Daoy (cell line): ENCODE measurements at places on chromosomes 2 and 18.

DNA sequence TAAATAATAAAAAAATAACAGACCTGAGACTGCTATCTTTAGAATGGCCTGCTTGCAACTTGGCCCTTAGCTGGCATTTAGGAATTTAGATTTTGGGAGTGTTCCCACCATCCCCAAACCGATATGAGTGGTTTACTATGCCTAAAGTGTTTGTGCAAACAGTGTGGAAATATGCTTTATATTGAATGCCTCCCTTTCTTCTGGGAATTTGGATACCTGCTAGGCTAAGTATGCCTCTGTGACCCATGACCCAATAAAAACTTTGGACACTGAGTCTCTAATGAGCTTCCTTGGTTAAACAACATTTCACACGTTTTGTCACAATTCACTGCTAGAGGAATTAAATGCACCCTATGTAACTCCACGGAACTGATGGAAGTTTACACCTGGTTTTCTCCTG is 73.2 kb downstream of the BMPR2 start:
- no peak for DNase-seq

- DNase-seq: peak; percentile 36
These were observed 398.3 kb downstream of the ALK start for GRCh38 chr2:29522951-29523669.

DNA sequence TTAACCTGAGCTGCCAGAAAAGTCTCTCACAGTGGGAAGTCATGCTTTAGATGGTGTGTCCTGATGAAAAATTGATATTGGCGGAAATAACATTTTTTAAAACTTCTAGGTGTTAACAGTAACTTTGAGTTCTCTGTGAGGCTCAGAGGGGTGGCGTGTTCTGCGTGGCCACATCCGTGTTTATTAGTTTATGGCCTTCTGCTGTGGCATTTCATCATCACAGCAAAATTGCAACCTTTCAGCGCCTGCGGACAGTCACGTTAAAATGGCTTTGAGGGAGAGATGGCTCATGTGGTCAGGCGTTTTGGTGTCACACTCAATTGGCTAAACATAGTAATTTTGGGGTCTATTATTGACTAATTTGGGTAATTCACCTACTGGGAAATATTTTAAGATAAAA is 42.4 kb downstream of the KLHL29 start:
- DNase-seq: no peak

DNA sequence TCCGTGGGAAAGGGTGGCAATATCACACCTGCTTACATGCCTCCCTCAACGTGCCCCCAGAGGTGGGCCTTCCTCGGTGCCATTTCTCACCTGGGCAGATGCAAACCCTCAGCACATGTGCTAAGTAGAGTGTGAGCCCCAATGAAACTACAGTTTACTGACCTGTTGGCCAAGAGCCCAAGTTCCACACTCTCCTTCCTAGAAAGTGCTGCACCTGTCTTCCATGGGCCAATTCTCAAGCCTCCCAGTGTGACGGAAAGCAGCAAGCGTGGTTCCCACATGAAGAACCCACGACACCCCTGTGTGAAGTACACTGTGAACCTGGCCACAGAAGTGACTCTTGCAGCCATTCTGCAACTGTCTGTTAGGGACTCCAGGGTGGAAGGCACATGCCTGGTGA is 73.7 kb downstream of the UXS1 start:
- no peak for DNase-seq

- no peak for DNase-seq
These were observed 30.5 kb downstream of the PREPL start for GRCh38 chr2:44330801-44331200.

- peak; percentile 15 for DNase-seq
These were observed 5.0 kb upstream of the CHST10 start for GRCh38 chr2:100422320-100423055.

DNA sequence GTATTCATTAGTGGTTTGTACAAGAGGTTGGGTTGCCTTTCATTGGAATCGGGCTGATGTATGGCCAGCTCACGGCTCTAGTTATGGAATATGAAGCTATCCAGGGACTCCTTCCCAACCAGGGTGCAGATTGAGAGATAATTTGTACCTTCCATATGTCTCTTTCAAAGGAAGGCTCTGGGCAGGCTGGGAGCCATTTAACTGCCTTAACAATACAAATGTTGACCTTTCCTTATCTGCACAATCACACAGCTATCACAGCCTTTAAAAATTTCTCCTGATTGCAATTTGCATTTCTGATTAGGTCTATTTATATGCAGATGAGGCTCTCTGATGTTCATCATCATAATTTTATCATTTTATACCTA is 58.7 kb downstream of the MYO3B start:
- DNase-seq: no peak

DNA sequence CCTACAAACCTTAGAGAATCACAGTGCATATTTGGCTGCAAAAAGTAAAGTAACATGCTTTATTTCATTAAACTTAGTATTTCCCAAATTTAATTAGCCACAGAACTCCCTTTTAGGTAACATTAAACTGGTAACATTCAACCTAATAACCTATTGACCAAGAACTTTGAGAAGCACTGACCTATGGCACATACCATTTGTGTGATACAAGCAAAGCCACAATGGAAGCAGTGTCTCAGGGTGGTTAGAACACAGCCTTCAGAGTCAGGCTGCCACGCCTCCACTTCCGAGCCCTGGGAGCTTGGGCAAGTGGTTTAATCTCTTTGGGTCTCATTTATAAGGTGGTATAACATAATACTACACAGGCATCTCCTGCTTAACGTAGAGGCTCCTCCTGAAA is 301.4 kb downstream of the PDE11A start:
- peak; percentile 42 for DNase-seq

DNA sequence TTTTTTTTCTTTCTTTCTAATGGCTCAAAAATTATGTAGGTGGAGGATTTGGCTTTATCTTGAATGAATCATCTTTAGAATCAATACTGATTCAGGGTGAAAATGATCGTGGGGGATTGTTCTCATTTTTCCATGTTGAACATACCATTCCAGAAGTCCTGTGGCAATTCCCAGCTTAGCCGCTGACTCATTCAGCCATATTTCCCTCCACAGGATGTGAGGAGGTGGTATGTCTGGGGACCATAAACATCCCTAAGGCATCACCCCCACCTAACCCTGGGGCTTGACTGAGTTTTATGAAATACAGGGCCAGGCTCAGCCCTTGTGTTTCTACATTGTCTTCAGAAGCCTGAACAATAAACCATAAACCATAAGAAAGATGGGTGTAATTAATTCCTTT is 92.7 kb upstream of the FN1 start:
- DNase-seq: peak; percentile 97

DNA sequence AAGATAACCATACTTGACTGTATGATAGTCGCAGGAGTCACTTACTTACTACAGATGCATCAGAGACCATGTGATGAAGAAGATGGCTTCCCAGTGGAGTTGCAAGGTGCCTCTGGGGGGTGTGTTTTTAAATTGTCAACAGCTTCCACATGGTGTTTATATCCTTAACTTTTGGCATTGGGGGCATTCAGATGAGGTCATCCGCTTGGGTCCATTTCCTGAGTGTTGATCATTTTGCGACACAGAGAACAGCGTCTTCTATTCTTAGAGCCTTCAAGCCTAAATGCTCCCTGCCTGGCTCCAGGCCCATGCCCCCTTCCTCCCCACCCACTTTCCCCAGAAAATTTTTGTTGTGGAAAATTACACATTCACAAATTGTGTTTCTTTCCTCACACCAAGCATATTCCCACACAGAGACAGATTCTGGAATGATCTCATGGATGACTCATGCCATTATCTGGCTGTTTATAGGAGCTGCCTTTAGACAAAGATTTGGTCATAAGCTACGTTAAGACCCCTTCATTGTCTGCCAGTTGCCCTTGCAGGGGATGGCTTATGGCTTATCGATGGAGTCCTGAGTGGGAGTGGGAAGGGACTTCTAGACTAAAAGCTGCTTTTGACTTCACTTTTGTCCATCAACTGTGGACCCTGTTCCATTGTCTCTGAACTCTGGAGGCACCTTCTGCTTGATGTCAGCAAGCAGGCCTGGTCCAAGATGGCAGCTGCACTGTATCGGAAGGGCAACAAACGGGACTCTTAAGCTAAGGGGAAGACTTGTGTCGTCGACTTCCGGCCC is 91.8 kb downstream of the CABLES1 start:
- peak; percentile 59 for DNase-seq

GRCh38 chr2:127381762-127382161 is 6.0 kb downstream of the MAP3K2 start:
- DNase-seq: no peak

GRCh38 chr18:76573325-76574025 is 78.4 kb upstream of the ZNF516 start:
- DNase-seq: peak; percentile 57

DNA sequence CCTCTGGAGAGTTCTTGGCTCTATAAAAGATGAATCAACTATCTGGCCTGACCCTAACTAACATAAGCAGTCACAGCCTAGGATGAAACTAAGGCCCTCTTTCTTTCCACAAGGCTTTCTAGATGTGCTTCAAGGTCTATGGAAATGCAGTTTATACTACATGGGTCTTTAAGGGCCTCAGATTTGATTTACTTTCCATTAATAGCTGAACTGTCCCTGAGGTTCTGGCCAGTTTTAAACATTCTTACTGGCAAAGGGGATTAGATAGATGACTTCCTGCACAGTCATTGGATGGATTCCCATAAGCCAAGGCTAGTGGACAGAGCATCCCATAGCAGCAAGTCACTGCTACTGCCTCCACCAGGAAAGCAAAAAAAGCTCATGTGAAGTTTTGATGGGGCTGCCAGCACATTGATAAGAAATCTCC is 38.1 kb upstream of the LCLAT1 start:
- DNase-seq: peak; percentile 21

DNA sequence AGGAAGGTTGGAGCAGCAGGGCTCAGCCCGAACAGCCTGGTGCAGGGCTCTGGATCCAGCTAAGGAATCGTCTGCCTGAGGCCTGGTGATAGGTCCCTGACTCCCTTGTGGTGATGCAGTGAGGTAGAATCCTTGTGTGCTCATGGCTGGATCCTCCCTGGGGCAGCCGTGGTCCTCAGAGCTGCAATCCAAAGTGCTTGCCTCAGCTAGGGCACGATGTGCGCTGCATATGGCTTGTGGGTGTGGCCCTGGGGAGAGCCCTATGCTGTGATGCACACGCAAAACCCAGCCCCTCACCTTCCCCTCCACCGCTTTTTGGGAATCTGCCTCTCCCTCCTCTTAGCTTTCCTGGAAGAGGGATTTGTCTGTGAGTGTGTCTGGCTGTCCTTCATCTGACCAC is 142.2 kb downstream of the DYSF start:
- DNase-seq: no peak

DNA sequence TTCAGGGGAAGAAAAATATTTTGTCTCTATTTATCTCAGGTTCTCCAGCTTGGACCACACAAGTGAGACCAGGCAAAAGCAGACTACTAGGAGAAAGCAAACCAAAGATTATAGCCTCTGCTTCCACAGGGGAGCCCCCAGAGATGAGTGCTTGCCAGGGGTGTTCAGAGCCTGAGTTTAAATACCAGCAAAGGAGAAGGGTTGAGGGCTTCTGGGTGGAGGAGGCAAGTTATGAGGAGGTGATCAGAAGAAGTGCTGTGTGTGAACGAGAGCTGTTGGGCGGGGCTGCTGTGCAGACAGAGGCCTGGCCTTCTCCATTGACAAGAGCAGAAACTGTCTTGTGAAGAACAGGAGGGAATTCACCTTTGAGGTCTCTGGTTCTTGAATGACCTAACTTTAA is 32.8 kb upstream of the PXDN start:
- no peak for DNase-seq

- peak; percentile 18 for DNase-seq
These were observed 23.4 kb downstream of the TCF7L1 start for GRCh38 chr2:85156619-85157018.
